ENCODE measurements at places on chromosomes 12 and 14.

- no peak for DNase-seq
Measured at GRCh38 chr12:23211384-23212320, 586.7 kb downstream of the ETNK1 start.

GRCh38 chr12:120439646-120440247, 1.8 kb downstream of the COX6A1 start:
- peak; percentile 57 for DNase-seq

DNA sequence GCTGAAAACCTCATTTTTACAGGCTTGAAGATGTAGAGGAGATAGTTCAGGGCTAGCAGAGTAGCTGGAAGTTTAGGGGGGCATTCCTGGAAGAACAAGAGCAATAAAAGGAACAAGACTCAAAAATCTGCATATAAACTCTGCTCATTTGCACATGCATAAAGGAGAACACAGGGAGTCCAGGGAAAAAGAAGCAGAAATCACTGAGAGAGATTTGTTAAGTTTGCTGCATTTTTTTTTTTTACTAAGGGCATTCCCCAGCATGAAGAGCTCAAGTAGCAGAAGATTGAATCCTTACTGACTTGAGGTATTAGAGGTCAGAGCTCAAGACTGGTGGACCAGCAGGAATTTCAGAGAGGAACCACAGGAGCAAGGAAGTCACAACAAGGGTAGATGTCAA, 28.2 kb upstream of the BCL11B start:
- DNase-seq, result no peak

DNA sequence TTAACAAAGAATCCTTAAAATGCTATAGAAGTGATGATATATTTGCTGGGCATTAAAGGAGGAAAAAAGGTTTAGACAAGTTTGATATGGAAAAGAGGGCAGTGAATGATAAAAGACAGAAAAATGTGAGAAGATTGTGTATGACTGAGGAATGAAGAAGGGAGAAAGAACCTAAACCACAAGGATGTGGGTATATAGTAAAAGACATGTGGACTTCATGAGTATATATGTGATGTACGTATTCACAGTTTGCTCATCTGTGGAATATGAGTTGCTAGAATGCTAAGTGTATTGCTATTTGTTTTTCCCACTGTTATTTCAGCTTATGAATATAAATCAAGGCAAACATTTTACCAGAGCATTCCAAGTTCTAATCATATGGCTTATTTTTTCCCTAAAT, 2.1 kb upstream of the SLC16A7 start:
- DNase-seq, result no peak

DNA sequence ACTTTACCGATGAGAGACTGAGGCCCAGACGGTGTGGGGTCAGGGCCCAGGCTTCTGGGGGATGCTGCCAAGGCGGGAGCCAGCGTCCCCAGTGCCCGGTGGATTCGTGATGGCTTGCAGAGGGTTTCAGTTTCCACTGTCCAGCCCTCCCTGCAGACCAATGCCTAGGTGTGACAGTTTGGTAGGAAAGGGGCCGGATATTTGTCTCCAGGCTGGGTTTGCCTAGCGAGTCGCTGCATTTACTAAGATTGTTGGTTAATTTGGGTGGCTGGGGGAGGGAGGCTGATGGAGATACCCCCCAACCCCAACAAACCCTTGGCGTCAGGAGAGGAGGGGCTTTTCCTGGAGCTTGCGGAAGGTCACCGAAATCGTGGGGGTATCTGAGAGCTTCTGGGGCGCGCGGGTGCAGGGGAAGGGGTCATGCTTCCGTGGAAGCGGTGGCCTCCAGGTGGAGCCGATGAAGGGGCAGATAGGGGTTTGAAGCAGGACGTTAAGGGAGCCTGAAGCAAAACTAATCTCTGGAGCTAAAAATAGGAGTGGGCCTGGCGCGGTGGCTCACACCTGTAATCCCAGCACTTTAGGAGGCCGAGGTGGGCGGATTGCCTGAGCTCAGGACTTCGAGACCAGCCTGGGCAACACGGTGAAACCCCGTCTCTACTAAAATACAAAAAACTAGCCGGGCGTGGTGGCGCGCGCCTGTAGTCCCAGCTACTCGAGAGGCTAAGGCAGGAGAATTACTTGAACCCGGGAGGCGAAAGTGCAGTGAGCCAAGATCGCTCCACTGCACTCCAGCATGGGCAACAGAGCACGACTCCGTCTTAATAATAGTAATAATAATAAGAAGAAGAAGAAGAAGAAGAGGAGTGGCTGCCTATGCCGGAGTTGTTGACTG, 1.1 kb upstream of the CDC42BPB start:
- no peak for DNase-seq

DNA sequence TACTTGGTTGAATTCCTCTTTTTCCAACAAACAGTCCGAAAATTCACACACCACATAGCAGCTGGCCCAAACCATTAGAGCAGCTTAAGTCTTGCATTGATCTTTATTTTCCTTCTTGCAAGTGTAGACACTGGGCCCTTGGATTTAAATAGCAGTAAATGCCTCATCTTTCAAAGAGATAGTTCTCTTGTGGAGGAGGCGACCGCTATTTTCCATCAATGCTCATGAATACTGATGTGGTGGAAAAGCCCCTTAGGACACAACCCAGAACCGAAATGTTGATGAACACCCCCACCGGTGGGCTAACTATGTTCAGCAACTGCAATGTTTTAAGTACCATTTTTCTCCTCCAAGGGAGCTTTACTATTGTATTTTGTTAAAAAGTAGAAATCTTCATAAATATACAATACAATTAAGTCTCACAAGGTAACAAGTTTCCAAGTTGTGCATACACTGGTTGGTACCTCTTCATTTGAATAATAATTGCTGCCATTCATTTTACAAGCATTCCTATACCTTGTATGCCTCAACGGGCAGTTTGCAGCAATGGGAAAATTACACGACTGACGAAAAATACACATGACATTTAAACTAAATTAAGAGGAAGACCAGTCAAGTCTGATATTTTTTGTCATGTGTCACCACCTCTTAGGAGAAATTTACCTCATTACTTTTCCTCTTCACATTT, 18.0 kb downstream of the NIN start:
- no peak for DNase-seq

- no peak for DNase-seq
Measured at GRCh38 chr12:29159661-29160060, 10.6 kb downstream of the FAR2 start.

- DNase-seq, result no peak
Measured at GRCh38 chr14:96224480-96225096, 19.9 kb downstream of the BDKRB2 start.

DNA sequence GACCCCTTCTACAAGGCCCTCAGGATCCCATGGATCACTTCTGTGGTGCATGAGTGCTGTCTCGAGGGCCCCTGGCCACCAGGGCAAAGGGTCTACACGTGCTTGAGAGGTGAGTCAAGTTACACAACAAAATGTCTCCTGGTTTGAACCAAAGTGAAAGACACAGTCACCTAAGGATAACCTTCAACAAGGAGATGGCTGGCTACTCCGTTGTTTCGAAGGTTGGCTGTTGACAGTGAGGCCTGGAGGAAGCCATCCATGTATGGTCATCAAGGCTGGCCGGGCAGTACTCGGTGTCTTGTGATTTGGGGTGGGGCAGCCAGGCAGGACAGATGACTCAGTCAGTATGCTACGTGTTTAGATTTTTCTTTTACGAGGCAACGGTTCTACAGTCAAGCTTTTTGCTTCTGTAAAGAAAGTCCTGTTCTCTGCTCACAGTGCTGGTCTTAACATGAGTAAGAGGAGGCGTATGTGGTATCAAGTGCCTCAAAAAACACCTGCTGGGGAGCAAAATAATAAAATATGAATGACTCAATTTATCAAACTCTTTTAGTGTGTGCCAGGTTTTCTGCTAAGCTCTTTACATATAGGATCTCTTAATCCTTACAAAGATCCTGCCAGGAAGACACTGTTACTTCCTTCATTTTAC, 18.0 kb upstream of the NT5DC3 start:
- no peak for DNase-seq

DNA sequence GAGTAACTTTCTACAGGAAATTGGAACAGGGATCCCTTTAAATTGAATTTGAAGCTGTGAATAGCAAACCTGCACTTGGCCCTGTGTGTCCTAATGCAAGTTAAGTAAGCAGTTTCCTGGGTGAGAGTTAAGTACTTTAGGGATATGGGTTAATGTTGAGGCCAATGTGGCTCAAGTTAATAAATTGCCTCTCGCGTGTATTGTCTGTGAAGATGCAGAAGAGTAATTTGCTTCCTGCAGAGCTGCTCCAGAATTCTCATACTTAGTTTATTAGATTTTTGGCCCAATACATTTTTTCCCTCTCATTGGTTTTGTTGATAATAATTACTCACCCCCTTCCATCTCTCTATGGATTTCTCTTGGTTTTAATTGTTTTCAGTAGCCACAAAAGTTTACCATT, 86.5 kb downstream of the SLC25A47 start:
- no peak for DNase-seq

GRCh38 chr14:56885825-56886224, 75.5 kb upstream of the OTX2 start:
- DNase-seq, result no peak

DNA sequence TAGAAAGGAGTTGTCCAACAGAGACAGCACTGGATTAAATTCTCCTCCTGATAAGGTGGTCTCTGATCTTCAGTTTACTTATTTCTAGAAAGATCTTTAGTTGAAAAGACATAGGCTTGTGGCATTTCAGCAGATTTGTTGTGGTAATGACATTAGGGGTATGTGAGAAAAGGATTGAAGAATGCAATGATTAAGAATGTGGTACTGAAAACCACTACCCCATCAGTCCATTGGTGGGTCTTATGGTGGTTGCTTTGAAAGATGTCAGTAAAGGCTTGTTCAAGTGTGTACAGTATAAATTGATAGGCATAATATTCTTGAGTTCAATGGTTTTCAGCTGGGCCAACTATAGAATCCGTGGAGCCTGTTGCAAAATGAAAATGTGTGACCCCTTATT, 10.8 kb downstream of the PPFIBP1 start:
- no peak for DNase-seq

GRCh38 chr12:1006255-1006654, 15.2 kb downstream of the ERC1 start:
- no peak for DNase-seq

DNA sequence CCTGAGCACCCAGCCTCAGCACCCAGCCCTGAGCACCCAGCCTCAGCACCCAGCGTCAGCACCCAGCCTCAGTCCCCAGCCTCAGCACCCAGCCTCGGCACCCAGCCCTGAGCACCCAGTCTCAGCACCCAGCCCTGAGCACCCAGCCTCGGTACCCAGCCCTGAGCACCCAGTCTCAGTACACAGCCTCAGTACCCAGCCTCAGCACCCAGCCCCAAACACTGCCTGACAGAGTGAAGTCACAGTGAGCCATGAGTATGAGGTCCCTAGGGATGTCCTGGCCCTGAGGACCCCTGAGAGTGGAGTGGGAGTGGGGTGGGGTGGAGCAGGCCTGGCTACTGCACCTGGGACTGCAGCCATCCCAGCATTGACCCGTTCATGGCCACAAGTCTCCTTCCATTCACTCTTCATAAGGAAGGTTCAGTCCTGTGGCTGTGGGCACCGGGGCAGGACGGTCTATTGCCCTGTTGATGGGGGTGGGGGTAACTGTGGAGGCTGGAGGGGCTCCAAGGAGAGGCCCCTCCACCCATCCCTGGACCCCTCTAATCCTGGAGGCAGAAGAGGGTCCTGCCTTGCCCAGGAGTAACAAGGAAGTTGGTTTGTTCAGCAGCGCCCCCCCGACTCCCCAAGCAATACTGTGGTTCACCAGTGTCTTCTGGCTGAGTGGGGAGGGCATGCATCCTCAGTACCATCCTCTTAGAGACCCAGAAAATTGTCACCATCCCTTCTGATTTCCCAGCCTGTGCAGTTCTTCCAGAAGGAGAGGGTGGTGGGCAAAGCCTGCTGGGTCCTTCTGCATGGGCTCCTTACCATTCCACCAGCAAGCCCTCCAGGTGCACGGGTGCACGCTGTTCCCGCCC, 140.5 kb downstream of the ADGRD1 start:
- no peak for DNase-seq

DNA sequence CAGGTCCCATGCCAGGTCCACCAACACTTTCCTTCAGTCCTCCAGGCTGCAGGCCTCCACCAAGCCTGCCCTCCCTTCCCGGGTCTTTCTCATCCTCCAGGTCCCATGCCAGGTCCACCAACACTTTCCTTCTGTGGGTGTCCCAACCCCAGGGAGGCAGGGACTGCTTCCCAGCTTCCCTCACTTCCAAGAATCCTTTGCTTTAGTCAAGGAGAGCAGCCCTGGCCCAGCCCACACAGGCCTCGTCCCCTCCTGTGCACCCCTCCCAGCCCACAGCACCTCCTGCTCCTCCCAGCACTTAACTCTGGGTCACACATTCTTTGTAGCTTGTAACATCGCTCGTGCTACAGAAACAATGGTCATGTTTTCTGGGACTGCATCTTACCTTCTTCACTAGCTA, 72.9 kb downstream of the TESC start:
- no peak for DNase-seq

DNA sequence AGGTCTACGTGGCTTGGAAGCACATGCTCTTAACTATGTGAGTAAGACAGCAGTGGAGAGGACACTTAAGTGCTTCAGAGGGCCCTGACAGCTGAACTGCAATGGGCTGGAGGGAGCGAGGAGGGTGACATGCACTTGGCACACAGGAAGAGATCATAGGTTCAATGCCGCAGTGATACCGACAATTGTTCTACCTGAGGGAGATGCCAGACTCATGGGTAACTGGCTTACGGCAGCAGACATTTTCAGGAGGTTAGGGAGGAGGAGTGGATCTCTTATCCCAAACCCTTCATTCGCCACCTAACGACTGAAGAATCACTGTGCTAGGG, 68.4 kb downstream of the NTF3 start:
- no peak for DNase-seq

DNA sequence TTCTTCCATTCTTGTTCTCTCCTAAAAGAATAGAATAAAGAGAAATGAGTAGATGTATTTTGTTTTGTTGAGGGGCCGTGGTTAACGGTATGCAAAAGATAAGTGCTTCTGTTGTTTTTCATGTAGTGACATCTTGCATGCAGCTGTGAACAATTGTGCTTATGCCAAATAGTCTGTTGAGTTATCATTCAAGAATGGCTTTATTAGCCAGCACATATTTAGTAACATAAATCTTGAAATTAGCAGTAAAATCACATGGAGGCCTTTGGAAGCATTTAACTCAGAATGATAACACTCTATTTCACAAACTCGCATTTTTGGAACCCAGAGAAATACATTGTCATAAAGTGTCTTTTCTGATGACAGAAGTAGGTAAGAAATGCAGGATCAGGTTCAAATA, 1772.0 kb upstream of the FLRT2 start:
- DNase-seq, result no peak

GRCh38 chr14:77599889-77600288, 16.5 kb downstream of the SPTLC2 start:
- no peak for DNase-seq
